ENCODE measurements at places on chromosomes 2 and 18. TPM values are rescaled to one million over a fixed set of nuclear protein-coding genes. Genes with fewer than 3 reads are reported as not detected.

The ZNF892 gene
- total RNA-seq = 5.7 TPM

The ARHGEF33 gene
- total RNA-seq = 1.4 TPM

The SLC35F5 gene
- 34.5 TPM for total RNA-seq

The UGT1A5 gene
- total RNA-seq = not detected

The PID1 gene
- total RNA-seq = 34.7 TPM

The IGFBP5 gene
- total RNA-seq = 1,071 TPM

The NAB1 gene
- 49.3 TPM for total RNA-seq

The TDRD15 gene
- total RNA-seq = not detected

The CIB4 gene
- not detected for total RNA-seq

The SERPINB4 gene
- total RNA-seq = 0.64 TPM

The TSPYL6 gene
- total RNA-seq = not detected

The NETO1 gene
- total RNA-seq = not detected

The CENPA gene
- 7.7 TPM for total RNA-seq

Data from epithelial cell of alveolus of lung (primary cell).